ENCODE measurements at places on chromosomes 2 and 18. TPM values are rescaled to one million over a fixed set of nuclear protein-coding genes. Genes with fewer than 3 reads are reported as not detected.

ZAP70 gene
- 0.48 TPM for total RNA-seq

ZSWIM2 gene
- total RNA-seq: not detected

GRCh38 chr2:88602022-88602421, 25.2 kb downstream of the EIF2AK3 start:
- no peak for DNase-seq

- no peak for DNase-seq
Measured at GRCh38 chr2:220451438-220451837, 824.0 kb downstream of the SLC4A3 start.

DNA sequence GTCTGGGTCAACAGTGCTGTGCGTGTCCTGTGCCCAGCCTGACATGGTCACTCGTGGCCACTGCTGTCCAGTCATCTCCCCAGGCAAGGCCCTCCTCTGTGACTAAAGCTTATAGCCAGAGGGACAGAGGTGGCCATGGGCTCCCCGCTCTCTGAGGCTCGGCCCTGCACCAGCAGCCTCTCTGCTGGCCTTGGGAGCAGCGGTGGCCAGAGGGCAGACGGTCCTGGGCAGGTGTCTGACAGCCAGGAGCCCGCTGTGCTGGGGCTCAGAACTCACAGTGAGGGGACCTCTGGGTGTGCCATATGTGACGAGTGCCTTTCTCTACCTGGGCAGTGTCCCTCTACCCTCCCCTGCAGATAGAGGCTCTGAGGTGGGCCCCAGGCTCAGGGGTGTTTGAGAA, 98.7 kb downstream of the FAM210A start:
- no peak for DNase-seq

DNA sequence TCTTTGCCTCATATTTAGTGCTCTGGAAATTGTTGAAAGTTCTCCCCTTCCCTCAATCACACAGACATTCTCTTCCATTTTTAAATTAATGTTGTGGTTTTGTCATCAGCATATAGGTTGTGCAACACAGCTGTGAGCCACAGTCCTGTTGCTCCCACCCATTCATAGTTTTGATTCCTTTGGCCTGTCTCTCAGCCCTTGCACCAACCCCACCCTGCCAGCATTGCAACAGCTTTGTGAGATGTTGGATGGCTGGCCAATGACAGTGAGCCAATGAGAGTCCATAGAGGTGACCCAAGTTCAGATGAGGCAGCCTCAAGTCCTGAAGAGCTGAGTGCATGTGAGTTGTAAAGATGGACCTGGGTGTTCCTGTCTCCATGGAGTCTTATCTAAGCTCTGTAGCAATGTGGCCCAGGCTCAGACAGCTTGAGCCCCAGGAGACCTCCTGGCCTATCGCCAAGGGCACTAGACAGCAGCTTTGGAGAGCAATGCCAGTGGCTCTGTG, 775.5 kb downstream of the RNF144A start:
- peak; percentile 61 for DNase-seq

DNA sequence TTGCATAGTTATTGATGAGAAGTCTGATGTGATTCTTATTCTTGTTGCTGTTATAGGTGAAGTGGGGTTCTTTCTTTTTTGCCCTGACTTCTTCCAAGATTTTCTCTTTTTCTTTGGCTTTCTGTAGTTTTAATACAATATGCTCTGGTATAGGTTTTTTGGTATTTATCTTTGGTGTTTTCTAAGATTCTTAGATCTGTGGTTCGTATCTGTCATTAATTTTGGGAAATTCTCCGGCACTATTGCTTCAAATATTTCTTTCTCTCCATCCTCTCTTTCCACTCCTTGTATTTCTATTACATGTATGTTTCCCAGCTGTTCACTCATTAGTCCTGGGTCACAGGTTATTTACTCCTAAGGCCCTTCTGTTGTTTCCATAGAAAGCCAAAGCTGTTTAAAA, 43.8 kb downstream of the SKA1 start:
- DNase-seq: no peak

GRCh38 chr18:49767111-49768050, 46.0 kb downstream of the ACAA2 start:
- DNase-seq: no peak

GRCh38 chr2:223222397-223222796, 170.4 kb downstream of the KCNE4 start:
- no peak for DNase-seq

GRCh38 chr18:44503854-44504253, 176.8 kb upstream of the SETBP1 start:
- DNase-seq: no peak
